Esophagus squamous epithelium (tissue), 5 donors: ENCODE measurements at places on chromosomes 16 and 17.

GRCh38 chr17:37750768-37751475, 6.1 kb upstream of the HNF1B start:
- no peak for DNase-seq

- no peak for DNase-seq
Measured at GRCh38 chr17:43671755-43672519, 10.2 kb upstream of the MEOX1 start.

DNA sequence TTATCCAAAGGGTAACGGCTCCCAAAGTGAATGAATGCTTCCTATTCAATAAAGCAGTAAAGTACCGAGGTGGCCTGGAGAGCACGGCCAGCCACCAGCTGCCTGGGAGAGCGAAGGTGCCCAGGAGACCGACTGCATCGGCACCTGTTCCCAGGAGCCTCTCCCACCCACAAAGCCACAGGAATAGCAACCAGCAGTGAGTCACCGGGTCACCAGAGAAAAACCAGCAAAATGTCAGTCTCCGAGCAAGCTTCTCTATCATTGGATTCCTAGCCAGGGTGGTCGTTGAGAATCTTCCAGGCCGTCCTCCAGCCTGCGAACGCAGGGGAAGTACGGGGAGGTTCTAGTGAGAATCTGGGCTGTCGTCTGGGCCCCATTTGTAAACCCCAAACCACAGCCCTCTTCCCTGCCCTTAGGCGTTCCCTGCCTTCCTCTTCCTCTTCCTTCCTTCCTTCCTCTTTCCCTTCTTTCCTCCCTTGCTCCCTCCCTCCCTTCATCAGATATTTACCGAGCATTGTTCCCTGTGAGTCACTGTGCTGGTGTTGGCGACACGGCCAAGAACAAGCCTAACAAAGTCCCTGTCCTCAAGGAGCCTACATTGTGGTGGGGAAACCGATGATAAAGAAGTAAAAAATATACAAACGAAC, 114.6 kb downstream of the SLC39A11 start:
- DNase-seq: no peak

- no peak for DNase-seq
Measured at GRCh38 chr16:52553322-52553721, 6.4 kb upstream of the TOX3 start.

- no peak for DNase-seq
Measured at GRCh38 chr16:2460391-2460713, 443 bp downstream of the TEDC2 start.

- no peak for DNase-seq
Measured at GRCh38 chr17:41395611-41396010, 1.8 kb downstream of the KRT31 start.

- no peak for DNase-seq
Measured at GRCh38 chr16:65700596-65700995, 578.7 kb upstream of the CDH11 start.

DNA sequence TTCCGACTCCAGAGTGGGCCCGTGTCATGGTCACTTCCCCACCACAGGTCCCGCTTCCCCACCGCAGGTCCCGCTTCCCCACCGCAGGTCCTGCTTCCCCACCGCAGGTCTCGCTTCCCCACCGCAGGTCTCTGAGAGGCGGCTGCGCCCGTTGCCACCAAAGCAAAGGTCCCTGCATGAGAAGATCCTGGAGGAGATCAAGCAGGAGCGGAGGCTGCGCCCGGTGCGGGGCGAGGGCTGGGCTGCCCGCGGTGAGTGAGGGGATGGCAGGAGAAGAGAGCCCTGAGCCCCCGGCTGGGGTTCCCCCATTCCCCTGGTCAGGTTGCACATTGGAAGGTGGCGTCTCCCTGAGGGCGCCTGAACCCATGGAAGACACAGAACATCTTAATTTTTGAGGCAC, 17.4 kb upstream of the TCF25 start:
- DNase-seq: no peak

DNA sequence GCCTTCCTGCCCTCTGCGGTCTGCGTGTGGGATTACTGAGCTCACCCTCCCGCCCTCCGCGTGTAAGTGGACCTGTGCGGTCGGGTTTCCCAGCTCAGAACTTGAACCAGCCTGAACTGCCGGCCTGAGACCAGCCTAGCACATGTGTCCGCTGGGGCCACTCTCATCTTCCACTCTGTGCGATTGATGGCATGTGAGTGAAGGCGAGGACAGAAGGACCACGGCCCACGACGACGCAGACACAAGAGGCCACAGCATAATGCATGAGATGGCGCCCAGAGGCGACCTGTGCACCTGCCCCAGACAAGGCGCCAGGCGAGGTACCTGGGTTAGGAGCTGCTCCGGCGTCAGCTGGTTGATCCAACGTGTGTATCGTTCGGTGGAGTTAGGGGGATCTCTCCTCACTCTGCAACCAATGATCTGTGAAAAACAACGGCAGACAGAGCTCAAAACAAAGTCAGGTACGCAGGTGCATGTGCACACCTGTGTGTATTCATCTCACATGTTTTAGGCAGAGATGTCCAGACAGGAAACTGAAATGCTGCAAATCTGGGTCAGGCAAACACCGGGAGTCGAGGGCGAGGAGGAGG, 74.5 kb upstream of the METRNL start:
- no peak for DNase-seq

- DNase-seq: no peak
Measured at GRCh38 chr16:87351320-87351698, 32.3 kb downstream of the FBXO31 start.

DNA sequence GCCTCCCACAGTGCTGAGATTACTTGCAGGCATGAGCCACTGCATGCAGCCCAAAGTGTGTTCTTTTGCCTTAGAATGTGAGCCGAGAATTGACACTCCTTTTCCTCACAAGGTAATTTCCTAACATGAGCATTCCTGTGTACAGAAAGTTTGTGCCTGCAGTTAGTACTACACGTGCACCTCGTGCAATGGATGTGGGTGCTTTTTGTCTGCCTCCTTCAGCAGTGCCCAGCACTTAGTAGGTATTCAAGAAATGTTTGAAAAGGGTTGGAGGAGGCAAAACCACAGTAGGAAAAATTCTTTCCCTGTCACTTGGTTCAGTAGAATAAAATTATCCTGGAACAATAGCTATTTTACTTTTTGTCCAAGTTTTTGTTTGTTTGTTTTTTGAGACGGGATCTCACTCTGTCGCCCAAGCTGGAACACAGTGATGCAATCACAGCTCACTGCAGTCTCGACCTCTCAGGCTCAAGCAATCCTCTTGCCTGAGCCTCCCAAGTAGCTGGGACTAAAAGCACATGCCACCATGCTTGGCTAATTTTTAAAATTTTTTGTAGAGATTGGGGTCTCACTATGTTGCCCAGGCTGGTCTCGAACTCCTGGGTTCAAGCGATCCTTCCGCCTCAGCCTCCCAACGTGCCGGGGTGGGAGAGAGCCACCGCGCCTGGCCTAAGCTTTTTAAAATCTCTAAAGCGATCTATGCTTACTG, 2.4 kb downstream of the NDE1 start:
- no peak for DNase-seq

GRCh38 chr16:14198572-14198971, 127.5 kb downstream of the MRTFB start:
- no peak for DNase-seq

DNA sequence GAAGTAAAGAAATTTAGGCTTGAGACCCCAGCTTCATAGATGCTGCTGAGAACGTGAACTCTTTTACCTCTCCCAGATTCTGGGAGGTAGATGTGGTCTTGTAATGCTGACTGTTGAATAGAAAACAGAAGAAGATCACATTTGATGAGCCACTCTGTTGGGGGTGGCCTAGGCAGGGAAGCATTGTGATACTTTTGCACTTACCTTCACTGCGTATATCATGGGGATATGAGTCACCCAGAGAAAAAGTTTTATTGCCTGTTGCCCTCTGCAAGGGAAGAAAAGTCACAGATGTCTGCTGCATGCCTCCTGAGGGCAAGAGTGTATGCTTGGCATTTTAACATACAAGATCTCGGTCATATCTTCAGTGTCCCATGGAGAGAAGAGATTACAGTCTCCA, 365.4 kb downstream of the SNX29 start:
- no peak for DNase-seq

DNA sequence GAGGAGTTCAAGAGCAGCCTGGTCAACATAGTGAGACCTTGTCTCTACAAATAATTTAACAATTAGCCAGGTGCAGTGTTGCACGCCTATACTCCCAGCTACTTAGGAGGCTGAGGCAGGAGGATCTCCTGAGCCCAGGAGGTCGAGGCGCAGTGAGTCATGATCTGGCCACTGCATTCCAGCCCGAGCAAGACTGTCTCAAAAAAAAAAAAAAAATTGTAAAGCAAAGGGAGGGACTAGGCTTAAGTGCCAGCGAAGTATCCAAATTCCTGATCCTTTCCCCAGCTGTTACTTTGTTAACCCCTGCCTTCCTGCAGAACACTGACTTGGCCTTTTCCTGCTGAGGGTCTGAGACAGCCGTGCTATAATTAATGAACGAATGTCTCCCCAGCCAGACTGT, 2.7 kb downstream of the GDPD3 start:
- DNase-seq: no peak

DNA sequence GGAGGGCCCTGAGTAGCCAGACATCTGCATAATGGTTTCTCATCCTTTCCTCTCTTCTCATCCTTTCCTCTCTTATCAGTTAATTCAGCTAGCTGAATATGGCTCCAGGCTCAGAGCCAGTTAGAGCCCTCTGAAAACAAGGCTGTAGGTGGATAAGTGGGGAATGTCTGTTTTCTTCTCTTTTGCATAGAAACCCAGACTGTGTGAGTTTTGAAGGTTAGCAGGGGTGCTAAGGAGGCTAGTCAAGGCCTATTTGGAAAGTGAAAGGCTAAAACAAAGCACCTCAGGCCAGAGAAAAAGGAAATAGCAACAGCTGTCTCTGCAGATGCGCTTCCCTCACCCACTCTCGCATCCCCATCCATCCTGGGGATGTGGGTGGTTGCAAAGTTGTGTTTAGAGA, 420.9 kb downstream of the SHISA9 start:
- DNase-seq: no peak

GRCh38 chr17:9878356-9878755, 26.7 kb downstream of the RCVRN start:
- DNase-seq: no peak

DNA sequence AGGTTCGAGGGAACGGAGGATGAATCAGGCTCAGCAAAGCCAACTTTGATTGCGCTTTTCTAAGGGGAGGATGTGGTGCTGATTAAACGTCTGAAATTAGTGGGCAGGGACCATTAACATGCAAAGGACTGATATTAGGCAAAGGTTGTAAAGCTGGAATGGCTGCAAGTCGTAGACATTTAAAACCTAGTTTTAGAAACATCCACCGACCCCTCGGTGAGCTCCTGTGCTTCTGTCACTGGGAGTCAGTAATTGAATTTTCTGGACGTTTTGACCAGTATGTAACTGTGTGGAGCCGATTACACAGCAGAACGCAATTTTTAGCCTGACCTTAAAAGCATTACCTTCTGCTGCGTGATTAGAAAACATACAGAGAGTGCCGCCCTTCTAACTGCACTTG, 220.6 kb upstream of the HSBP1 start:
- DNase-seq: no peak

GRCh38 chr17:41648411-41649195, 24.2 kb upstream of the KRT17 start:
- DNase-seq: peak; percentile 21

DNA sequence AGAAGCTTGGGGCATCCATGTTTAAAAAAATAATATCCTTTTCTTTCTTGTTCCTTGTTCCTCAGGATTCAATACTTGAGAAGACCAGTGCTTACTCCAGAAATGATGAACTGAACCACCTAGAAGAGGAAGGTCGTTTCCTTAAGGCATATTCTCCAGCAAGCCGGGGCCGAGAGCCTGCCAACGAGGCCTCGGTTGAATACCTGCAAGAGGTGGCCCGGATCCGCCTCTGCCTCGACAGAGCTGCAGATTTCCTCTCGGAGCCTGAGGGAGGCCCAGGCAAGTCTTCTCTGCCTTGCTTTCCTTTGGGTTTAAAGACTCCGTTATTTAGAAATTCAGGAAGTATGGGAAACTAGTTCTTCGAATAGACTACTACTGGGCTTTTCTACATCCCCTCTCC, 42.5 kb upstream of the ENDOV start:
- no peak for DNase-seq

GRCh38 chr17:76354747-76355310, 1.1 kb upstream of the PRPSAP1 start:
- DNase-seq: no peak

DNA sequence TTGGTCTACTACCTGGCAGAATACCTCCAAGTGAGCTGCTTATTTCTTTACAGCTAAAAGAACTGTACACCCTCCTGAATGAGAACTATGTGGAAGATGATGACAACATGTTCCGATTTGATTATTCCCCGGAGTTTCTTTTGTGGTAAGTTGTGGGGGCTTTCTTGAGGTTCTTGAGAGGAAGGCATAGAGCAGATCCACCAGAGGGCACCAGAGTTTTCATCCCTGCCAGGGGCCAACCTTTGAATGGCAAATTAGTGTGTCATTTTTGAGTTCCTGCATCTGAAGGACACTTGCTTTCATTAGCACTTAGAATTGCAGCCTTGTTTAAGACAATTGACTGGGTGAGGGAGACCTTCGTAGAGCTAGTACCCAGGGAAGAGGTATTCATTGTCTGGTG, 35.0 kb downstream of the NMT1 start:
- no peak for DNase-seq

- no peak for DNase-seq
Measured at GRCh38 chr17:57420734-57421717, 164.7 kb downstream of the MSI2 start.

- no peak for DNase-seq
Measured at GRCh38 chr17:55563363-55563762, 52.1 kb upstream of the SMIM36 start.

- no peak for DNase-seq
Measured at GRCh38 chr16:31475946-31476302, 4.0 kb downstream of the TGFB1I1 start.

- DNase-seq: no peak
Measured at GRCh38 chr16:66309-67182, 5.9 kb downstream of the RHBDF1 start.

DNA sequence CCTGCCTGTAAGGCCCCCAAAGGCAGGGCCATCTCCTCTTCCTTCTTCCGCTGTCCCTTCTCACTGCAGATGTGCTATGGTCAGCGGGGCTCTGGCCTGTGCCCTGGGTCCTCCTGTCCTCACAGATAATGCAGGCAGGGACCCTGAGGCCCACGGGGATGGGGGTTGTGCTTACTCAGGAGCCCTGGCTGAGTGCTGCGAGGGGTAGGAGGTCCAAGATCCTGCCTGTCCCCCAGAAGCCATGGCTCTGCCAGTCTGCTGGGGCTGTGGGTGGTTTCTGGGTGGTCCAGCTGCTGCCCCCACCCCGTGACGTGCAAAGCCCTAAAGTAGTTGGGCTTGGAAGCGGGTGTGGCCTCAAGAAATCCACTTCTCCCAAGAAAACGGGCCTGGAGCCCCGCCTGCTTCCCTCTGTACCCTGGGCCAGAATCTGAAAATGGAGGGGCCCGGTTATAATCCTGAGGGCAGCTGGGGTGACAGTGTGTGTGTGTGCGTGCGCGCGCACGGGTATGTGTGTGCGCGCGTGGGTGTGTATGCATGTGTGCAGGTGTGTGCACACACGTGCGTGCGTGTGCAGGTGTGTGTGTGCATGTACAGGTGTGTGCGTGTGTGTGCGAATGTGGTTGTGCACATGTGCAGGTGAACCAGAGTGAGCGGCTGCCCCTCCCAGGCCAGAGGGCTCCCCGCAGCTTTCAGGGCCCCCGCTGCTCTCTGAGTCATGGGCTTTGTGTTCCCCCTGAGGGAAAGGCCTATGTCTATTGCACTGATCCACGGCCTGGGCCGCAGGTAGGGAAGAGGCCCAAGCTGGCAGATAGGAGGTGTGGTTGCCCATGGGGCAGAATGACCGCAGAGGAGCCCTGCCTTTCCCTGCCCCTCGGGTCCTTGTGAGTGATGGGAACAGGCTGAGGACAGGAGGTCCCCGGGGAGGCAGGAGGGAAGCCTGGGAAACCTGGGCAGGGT, 13.8 kb downstream of the SPNS2 start:
- DNase-seq: no peak

- DNase-seq: no peak
Measured at GRCh38 chr17:51044976-51045375, 75.7 kb downstream of the SPAG9 start.
